NB4 (cell line): ENCODE measurements at places on chromosomes 6 and 20.
A peak's percentile ranks its signal among the peaks of the same experiment; 100 is the strongest.

DNA sequence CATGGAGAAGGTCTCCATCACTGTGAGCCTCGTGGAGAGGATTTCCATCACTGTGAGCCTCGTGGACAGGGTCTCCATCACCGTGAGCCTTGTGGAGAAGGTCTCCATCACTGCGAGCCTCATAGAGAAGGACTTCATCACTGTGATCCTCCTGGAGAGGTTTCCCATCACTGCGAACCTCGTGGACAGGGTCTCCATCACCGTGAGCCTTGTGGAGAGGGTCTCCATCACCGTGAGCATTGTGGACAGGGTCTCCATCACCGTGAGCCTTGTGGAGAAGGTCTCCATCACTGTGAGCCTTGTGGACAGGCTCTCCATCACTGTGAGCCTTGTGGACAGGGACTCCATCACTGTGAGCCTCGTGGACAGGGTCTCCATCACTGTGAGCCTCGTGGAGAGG is 140.4 kb downstream of the ERMARD start:
- no peak for DNase-seq

DNA sequence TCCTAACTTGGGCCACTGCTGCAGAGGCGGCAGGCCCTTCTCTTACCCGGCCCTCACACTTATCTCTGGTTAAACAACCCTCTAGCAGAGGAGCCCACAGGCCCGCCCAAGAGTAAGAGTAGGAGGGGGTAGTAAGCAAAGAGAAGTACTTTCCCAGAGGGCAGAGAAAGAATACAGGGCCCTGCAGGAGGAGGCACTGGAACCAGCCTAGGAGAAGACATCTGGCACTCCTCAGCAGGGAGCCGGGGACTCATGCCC is 10.1 kb downstream of the MTCH1 start:
- no peak for DNase-seq

DNA sequence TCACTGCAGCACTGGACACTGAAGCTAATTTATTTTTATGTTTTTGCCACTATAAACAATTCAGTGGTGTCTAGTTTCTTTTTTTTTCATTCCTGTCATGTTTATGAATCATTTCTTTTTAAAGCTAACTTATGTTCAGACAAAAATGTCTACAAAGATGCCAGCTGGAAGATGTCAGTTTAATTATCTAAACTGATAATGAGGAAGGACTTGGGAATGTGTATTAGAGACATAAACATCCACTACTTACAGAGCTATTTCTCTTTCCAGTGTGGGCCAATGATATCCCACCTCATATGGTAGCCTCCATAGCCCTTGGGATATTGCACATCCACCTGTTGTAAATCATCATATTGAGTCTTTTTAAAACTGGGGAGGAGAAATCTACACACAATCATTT is 132.1 kb upstream of the FAM184A start:
- no peak for DNase-seq

- peak; percentile 7 for DNase-seq
Observed at GRCh38 chr6:68652117-68652536, 17.0 kb downstream of the ADGRB3 start.

DNA sequence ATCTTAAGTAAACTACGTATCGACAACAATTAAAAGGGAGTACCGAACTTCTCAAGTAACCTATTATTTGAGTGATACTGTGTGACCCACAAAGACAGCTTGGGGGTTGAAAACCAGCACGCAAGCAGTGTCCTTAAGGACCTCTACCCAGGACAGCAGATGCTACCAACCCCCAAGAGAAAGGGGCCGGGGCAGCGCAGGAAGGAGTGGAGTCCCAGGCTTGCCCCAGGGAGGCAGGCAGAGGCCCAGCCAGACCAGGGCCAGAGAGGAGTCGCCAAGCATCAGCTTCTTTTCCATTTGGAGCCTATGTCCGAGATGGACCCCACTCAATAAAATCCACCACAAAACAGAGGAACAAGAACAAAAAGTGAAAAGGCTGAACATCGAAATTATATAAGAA is 11.9 kb downstream of the DIDO1 start:
- DNase-seq, result no peak

GRCh38 chr6:170004585-170005210 is 253.3 kb downstream of the ERMARD start:
- no peak for DNase-seq
